ENCODE measurements at places on chromosomes 5 and 9. TPM values are rescaled to one million over a fixed set of nuclear protein-coding genes. Genes with fewer than 3 reads are reported as not detected.

The IL17B gene
- not detected for total RNA-seq

DNA sequence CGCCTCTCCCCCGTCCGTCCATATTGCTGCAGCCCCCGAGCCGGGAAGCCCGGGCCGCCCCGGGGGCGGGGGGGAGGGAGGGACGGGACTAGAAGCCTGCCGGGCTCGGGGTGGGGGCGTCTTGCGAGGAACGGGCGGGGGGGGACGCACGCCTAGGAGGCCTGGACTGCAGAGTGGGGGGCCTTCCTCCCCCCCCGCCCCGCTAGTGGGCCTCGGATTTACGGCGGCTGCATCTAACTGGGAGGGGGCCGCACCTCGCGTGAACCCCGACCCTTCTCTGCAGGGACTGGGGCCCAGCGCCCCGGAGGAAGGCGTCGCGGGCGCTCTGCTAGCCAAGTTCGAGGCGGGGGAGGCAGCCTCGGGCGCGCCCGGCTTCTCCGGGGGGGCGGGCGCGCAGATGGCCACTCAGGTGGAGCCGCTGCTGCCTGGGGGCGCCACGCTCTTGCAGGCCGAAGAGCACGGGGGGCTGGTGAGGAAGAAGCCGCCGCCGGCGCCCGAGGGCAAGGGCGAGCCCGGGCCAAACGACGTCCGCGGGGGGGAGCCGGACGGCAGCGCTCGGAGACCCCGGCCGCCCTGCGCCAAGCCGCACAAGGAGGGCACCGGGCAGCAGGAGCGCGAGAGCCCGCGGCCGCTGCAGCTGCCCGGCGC, at the start of gene LARP1:
TSS of gene LARP1 (plus strand) at position 17 of the 648 bp plus-strand sequence. CDS start at position 398, 381 bp downstream.
- peaks cover 3% of the 10 kb centered on the region for H3K36me3 ChIP-seq
- peak within 1 kb of the TSS; percentile 84 for H3K27ac ChIP-seq
- H3K27me3 ChIP-seq: no peaks in the 10 kb centered on the region
- peaks cover 46% of the 10 kb centered on the region for H3K4me1 ChIP-seq
- peak; percentile 69 for DNase-seq

DNA sequence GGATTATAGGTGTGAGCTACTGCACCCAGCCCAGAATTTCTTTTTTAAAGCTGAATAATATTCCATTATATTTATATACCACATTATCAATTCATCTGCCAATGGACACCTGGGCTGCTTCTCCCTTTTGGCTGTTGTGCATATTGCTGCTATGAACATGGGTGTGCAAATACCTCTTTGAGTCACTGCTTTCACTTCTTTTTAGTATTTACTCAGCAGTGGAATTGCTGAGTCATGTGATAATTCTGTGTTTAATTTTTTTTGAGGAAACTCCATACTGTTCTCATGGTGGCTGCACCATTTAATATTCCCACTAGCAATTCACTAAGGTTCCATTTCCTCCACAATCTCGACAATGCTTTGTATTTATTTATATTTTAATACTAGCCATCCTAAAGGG, 36.1 kb upstream of the KIF4B start:
- no peaks in the 10 kb centered on the region for H3K27me3 ChIP-seq
- no peaks in the 10 kb centered on the region for H3K36me3 ChIP-seq
- no peaks in the 10 kb centered on the region for H3K4me1 ChIP-seq
- H3K4me3 ChIP-seq: no peak overlapping the region
- no peak for DNase-seq

The IL9 gene
- not detected for total RNA-seq

GRCh38 chr9:82254646-82255367, 266.2 kb downstream of the SPATA31D1 start:
- H3K4me1 ChIP-seq: no peaks in the 10 kb centered on the region
- no peak overlapping the region for H3K4me3 ChIP-seq
- no peak for DNase-seq
- no peaks in the 10 kb centered on the region for H3K27me3 ChIP-seq
- H3K36me3 ChIP-seq: no peaks in the 10 kb centered on the region

- H3K27me3 ChIP-seq: no peaks in the 10 kb centered on the region
- H3K27ac ChIP-seq: no peak overlapping the region
- H3K36me3 ChIP-seq: peaks cover 13% of the 10 kb centered on the region
- no peak overlapping the region for H3K4me3 ChIP-seq
- no peak for DNase-seq
Observed at GRCh38 chr5:126628102-126628501, 27.4 kb downstream of the PHAX start.

DNA sequence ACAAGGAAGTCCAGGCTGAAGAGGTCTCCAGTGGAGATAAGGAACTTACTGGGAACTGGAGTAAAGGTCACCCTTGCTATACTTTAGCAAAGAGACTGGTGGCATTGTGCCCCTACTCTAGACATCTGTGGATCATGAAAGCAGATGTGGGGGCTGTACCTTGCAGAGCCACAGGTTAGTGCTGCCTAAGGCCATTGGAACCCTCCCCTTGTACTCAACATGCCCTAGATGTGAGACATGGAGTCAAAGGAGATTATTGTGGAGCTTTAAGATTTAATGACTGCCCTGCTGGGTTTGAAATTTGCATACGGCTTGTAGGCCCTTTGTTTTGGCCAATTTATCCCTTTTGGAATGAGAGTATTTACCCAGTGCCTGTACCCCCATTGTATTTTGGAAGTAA, 397.3 kb upstream of the GRIN3A start:
- no peaks in the 10 kb centered on the region for H3K36me3 ChIP-seq
- H3K4me1 ChIP-seq: no peaks in the 10 kb centered on the region
- DNase-seq: no peak
- H3K27ac ChIP-seq: no peak overlapping the region

All from Karpas-422 (cell line).